Stimulated activated CD4-positive, alpha-beta T cell treated with anti-CD3 and anti-CD28 coated beads, Interleukin-1b, Interleukin-23, amount 100 ng/mL, for 1 hour (primary cell): ENCODE measurements at places on chromosomes 7 and 10.

DNA sequence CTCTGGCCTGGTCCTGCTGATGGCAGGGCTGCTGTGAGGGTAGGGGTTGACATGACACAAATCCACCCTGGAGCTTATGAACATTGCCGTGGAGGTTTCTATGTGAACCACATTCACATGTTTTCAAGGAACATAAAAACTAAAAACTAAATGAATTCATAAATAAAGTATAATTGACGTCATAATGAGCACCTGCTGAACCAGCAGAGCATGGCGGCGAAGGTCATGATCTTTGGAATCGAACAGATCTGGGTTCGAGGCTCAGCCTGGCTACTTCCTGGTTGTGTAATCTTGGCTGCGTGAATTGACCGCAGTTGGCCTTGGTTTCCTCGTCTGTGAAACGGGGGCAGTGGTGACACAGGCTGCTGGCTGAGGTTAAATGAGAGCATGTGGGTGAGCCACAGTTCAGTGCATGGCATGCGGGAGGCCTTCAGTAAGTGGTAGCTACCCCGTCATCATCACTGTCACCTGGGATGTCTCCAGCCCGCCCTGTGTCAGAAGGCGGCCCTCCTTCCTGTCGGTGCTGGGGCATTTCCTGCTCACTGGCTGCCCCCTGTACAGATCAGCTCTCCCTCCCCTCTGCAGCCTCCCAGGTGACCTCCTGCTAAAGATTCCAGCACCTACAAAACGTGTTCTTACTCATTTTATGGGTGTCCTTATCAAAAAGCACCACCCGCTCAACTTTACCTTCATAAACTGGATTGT, 190.3 kb upstream of the SHH start:
- DNase-seq: no peak

DNA sequence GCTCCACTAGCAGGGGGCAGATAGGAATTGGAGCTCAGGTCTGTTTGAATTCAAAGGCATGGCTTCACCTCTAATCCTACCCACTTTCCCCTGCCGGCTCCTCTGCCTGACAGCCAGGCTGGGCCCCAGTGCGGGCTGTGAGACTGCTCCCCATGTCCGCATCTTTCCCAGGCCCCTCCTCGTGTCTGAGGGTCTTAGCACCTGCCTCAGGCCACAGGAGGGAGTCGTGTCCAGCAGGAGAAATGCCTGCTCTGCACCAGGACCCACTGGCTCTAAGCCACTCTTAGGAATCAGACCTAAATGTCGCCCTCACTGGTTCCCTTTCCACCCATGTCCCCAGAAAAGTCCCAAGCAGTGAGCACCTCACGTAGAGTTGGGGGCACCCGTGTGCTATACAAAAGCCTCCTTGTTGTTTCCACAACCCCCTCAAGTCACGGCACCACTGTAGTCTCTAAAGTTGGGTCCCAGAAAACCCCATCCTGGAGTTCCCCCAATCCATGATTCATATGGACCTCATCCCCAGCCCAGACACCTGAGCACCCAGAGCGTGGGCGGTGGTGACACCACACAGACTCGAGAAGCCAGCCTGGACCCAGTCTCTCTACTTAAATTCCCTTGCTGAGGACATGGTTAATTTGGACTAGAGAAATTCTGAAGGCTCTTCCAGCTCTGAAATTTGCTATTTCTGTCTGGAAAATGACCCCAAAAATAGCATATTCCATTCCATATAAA, 466.4 kb upstream of the ZMIZ1 start:
- no peak for DNase-seq

DNA sequence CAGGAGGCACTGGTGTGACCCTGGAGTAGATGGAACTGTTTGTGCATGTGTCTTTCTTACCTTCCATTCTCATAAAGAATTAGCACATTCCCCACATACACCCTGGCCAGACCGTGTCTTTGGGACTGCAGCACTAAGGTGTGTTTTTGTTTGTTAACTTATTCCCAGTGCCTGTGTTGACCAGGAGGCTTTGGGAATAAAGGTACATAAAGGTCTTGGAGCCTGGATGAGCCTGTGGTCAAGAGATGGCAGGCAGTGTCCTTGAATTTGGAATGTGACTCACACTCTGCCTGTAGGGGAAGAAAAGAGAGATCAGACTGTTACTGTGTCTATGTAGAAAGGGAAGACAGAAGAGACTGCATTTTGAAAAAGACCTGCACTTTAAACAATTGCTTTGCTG, 137.6 kb downstream of the LYZL1 start:
- DNase-seq: no peak

- no peak for DNase-seq
Measured at GRCh38 chr7:55086413-55087201, 67.8 kb downstream of the EGFR start.

DNA sequence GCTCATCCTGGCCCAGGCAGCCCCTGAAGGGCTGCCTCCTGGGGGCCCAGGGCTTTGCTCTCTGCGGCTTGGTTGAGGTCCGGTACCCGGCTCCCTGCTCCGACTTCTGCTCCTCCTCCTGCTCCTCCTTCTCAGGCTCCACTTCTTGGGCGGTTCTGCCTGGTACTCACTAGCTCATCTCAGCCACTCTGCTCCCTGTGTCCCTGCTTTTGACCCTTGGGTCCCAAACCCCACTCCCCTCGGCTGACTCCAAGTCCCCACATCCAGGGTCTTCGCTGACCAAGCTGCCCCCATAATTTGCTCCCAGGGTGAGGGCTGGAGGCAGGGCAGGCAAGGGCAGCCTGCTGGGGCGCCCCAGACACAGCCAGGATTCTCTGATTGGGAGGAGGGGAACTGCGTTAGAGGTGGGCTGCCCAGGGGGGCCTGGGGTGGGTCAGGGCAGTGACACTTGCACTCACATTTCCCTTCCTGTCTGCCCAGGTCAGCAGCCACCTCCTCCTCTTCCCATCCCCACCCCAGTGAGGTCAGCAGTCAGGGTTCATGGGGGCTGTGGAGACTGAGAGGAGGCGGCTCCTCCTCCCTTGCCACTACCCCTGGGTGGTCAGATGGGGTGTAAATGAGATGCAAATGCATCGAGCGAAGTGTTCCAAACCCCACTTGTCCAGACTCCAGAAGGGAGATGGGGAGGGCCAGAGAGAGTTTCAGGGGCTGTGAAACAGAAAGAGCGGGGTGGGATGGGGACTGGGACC, 2.2 kb downstream of the SMARCD3 start:
- no peak for DNase-seq

DNA sequence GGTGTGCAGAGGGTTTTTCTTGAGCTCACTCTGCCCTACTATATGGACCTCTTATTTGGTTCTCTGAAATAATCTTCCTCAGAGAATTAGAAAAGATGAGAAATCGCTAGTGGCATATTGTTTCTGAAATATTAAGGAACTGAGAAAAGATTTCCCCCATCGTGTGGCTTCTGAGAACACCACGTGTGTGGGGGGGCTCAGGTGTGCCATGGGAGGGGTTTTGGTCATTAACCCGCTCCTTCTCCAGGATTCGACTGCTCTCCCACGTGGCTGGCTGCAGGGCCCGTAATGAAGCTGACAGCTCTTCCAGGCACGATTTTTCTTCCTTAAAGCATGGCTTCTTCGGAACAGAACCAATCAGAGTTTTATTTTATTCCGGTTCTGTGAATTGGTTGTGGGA, 67.7 kb downstream of the XRCC2 start:
- DNase-seq: no peak

- DNase-seq: no peak
Measured at GRCh38 chr10:93181271-93182048, 107.8 kb downstream of the CYP26A1 start.

DNA sequence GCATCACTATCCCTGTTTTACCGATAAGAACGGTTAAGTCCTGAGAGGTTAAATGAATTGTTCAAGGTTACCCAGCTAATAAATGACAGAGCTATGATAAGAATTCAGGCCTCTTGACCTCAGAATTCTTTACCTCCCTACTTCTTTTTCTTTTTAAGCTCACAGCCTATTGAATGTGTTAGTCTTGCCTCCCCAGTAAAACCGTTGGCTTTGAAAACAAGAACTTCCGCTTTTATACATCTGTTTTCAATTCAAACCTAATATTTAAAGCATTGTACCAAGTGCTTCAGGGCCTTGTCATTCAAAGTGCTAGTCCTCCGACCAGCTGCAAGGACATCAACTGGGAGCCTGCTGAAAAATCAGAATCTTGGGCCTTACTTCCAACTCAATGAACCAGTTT, 15.6 kb downstream of the SEC31B start:
- DNase-seq: no peak

GRCh38 chr7:35465791-35466336, 212.0 kb upstream of the TBX20 start:
- no peak for DNase-seq

DNA sequence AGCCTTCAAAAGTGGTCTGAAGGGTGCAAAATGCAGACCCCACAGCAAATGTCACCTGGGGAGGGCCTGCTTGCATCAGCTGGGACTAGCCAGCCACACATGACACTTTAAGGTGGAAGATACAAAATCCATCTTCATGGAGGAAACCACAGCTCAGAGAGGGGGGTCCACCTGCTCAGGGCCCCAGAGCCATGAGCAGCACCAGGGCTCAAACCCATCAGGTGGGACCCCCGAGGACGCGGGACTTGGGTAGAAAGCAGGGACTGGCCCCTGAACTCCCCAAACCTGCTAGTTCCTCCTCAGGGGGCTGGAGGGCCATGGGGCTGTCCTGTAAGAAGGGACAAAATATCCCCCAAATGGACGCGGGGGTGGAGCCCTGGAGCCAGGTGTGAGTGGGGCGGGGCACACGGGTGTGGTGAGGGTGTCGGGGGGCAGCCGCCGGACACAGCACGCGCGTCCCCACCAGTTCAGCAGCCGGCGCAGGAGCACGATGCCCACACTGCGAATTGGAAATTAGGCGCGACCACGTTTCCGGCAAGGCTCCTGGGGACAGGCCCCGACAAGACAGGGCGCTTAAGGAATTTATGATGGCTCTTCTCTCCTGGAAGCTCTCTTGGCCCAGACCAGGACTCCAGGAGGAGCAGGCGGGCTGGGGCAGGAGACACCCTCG, 8.0 kb downstream of the PDGFA start:
- DNase-seq: no peak

DNA sequence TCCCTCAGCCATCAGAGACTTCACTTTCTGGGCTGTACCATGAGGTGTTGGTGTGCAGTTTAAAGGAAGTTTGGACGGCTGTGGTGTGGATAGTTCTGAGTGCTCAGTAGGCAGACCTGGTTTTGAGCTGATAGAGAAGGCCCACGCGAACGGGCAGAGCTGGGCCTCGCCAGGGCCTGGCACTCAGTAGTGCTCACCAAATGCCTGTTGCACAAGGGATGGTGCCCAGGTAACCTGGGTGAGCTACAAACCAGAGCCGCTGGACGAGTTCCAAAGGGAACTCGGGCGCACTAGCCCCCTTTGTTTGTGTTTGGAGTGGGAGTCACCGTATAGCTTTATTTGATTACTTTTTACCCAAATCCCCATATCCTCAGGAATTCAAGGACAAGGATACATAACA, 95.5 kb downstream of the LHPP start:
- DNase-seq: no peak

DNA sequence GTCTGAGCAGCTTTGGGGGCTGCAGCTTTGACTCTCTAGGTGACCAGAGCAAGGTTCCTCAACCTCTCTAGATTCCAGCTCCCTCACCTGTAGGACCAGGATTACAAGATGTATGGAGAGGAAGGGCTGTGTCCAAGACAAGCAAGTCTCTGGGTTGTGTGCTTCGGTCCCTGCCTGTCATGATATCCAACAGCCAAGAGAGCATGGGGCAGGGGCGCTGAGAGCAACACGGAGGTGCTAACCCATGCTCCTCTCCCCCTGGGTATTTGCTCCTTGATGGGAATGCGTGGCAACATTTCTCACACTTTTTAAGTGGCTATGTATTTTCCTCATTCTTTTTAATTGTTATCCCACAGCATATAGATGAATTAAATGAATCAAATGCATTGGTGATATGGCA, 10.3 kb downstream of the CDHR1 start:
- no peak for DNase-seq

GRCh38 chr10:119754936-119755335, 29.1 kb downstream of the INPP5F start:
- DNase-seq: no peak

DNA sequence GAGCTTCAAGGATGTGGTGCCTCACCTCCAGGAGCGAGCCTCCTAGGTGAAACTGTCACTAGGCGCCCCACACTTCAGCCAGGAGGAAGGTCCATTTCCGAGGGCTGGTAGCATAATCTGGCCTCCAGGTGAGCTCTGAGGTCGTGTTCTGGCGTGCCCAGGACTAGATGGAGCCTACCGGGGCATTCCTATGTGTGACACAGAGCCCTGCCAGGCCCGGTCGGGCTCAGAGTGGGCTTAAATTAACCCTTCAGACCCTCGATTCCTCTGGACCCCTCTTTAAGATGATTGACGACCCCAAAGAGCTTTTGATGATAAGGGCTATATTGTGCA, 233.1 kb downstream of the EBF3 start:
- DNase-seq: no peak

GRCh38 chr7:101628522-101628921, 574 bp downstream of the MYL10 start:
- no peak for DNase-seq

GRCh38 chr7:3003936-3004335, 39.7 kb downstream of the CARD11 start:
- no peak for DNase-seq

DNA sequence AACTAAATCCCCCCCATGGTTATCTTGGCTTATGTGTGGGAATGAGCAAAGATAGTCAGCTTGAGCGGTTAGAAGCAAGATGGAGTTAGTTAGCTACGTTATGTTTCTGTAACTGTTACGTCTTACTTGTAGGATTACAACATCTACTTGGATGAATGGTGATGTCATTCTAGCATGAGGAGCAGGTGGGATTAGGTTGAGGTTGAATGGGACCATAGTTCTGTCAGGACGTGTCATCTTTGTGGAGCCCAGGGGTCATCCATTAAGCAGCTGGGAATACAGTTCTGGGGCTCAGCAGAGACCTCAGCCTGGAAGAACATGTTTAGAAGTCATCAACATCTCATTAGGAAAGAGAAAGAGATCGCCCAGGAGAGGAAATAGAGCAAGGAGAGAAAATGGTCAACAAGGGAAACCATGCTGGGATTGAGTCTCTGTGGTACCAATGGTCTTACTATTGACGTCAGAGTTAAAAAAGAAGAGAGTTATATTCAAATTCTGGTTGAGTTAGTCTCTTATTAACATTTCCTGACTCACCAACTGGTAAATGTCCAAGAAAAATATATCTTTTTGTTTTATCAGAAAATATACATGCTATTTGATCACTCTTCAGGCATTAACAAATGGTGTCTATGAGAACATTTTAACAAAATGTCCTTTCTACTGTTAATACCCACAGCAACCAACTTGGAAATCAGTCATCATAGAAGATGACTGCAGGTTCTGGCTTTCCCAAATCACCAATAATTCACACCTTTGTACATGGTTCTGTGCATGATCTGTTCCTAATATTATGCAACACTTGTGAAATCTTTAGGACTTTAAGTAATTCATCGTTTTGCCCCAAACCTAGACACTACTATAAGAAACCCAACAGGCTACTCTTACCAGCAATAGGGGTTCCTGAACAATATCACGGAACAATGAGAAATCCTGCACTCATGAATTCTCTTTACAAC, 96.9 kb downstream of the KIAA1217 start:
- DNase-seq: no peak
